GM23338 (cell line): ENCODE measurements at places on chromosomes 3 and 15. TPM values are rescaled to one million over a fixed set of nuclear protein-coding genes. Genes with fewer than 3 reads are reported as not detected.

The ZDHHC23 gene
- 14.5 and 14.8 TPM in 2 replicates for total RNA-seq

The RBP2 gene
- total RNA-seq: not detected in 2 replicates

The CHST13 gene
- total RNA-seq: 8.4 TPM in 2 replicates

The ZNF385D gene
- total RNA-seq: 2.4 and 2.7 TPM in 2 replicates

The FAM43A gene
- 3.3 and 6.4 TPM in 2 replicates for total RNA-seq

The BNC1 gene
- 1.1 and 1.6 TPM in 2 replicates for total RNA-seq

The GFM1 gene
- 54.7 and 59.9 TPM in 2 replicates for total RNA-seq

The CSTA gene
- total RNA-seq: not detected in 2 replicates

GRCh38 chr3:172012775-172013174 lies 26.6 kb upstream of the FNDC3B start:
- peaks cover 17% of the 10 kb centered on the region for H3K4me1 ChIP-seq
- H3K4me3 ChIP-seq: no peak overlapping the region
- H3K27me3 ChIP-seq: no peaks in the 10 kb centered on the region
- no peak for DNase-seq

DNA sequence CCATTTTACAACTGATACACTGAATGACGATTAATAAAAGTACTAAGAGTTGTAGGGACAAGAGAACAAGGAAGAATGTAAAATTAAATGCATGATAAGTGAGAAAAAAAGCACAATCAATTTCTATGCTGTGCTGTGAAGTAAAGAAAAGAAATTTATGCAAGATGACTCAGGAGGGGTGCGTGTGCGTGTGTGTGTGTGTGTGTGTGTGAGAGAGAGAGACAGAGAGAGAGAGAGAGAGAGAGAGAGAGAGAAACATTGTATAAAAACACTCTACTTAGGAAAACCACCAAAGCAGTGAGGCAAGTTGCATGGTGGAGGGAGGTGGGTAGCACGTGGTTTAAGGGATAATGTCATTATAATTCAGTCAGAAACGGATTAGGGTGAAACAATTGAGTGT lies 580.8 kb upstream of the ALCAM start:
- H3K27me3 ChIP-seq: no peaks in the 10 kb centered on the region
- H3K4me3 ChIP-seq: no peak overlapping the region
- no peak for DNase-seq
- H3K36me3 ChIP-seq: no peaks in the 10 kb centered on the region
- H3K4me1 ChIP-seq: no peaks in the 10 kb centered on the region

DNA sequence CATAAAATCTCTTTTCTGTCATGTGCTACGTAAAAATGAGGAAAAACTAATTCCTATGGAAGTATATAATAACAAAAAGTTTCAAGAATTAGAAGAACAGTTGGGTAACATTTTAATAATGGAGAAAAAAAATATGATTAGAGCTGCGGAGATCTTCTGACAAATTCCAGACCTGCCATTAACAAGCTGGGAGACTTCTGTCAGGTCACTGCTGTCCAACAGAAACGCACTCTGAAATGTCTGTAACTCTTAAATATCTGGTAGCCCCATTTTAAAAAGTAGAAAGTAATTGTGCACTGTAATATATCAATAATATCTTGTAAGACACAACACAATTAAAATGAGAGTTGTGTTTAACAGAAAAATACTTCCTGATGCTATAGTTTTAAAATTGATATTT lies 15.7 kb downstream of the GOLIM4 start:
- peaks cover 34% of the 10 kb centered on the region for H3K4me1 ChIP-seq
- H3K27me3 ChIP-seq: no peaks in the 10 kb centered on the region
- H3K36me3 ChIP-seq: no peaks in the 10 kb centered on the region
- no peak overlapping the region for H3K4me3 ChIP-seq
- DNase-seq: no peak

DNA sequence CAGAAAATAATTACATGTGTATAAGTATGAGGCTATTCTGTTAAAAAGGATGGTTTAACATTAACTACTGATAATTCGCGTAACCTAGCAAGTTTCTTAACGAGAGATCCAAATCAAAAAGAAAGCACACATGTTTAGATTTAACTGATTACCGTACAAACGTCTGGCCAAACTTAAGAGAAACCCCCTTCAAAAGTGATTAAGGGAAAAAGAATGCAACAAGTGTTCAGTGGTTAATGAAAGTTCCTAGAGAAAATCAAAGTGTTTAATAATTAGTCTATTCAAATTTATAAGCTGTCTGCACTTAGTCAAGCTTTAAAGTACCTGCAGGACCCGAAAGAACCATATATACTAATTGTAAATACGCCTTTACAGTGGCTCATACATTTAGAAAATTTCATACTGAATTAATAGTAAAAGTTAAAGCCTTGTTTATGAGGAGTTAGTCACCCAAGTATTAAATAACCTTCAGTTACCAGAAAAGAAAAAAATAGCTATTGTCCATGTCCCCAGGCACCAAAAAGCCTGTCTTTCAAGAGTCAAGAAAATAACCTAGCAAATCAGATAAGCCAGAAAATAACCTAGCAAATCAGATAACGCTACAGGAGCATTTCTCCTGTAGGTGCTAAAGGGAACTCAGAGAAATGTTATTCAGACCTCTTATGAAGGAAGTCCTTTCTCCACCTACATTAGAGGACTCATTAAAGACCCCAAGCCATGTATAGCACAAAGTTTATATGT lies 34.6 kb downstream of the ZNF589 start:
- H3K27me3 ChIP-seq: no peaks in the 10 kb centered on the region
- peaks cover 10% of the 10 kb centered on the region for H3K36me3 ChIP-seq
- no peak for DNase-seq
- peak overlapping the region; percentile 40; the same call in 1 of the 2 replicates for H3K27ac ChIP-seq
- H3K4me3 ChIP-seq: no peak overlapping the region

DNA sequence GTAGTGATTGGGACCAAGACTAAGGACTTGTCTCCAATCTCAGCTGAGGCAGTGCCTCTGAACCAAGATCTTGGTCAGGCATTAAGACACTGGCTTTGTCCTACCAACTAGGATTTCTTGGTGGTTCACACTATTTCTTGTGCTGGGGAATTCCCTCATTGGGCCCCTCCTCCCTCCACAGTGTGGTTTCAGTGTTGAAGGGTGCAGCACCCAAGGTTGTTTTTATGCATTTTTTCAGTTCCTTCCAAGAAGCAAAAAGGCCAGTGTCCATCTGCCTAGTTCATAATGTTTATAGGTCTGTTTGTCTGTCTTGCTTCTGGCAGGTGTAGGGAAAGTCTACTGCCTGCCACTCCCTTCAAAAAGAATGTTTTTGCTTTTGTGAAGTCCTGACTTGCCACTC lies 10.6 kb upstream of the ITPKA start:
- no peak overlapping the region for H3K4me3 ChIP-seq
- no peak for DNase-seq
- H3K27me3 ChIP-seq: no peaks in the 10 kb centered on the region

DNA sequence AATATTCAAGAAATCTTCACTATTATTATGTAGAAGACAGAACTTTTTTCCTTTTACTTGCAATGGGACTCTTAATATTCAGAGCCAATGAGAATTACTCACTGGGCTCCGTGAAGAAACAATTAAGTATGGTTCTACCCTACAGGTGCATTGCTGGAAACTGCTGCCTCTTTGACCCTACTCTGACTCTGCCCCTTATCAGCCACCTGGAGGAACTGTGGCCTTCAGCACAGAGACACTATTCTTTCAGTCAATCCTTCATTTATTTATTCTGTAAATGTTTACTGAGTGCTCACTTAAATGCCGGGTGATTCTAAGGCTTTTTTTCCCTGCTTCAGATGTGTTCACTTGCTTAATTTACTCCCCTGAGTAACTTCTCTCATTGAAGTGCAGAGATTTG lies 163.2 kb downstream of the SYNPR start:
- DNase-seq: no peak
- H3K27ac ChIP-seq: no peak overlapping the region
- peaks cover 73% of the 10 kb centered on the region for H3K4me1 ChIP-seq
- H3K36me3 ChIP-seq: no peaks in the 10 kb centered on the region

DNA sequence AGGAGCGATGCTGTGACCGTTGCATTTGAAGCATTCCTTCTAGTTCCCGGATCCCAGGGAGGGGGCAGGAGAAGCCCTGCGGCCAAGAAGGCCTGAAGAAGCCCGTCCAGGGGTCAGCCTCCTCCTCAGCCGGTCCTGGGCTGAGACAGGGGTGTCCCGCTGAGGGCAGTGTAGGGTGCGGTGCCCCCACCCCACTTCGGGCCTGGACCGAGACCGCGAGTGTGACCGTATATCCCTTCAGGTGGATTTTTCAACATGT lies 2.8 kb downstream of the OCA2 start:
- H3K27ac ChIP-seq: no peak overlapping the region
- peaks cover 97% of the 10 kb centered on the region for H3K27me3 ChIP-seq
- peak overlapping the region; percentile 74 for H3K4me3 ChIP-seq

DNA sequence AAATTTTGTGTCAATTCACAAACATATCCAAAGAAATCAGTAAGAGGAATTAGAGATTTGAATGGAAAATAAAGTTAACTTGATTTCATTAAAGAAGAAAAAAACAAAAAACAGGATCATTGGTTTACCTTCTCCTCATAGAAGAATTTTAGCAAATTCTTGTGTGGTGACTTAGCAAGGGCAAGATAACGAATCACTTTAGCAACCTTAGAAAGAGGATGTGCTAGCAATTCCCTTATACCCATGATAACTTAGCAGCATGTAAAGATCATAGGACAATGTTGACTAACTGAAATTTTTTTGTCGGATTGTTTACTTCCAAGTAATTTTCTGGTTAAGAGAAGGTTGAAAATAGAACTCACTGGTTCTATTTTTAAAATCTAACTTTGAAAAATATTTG lies 609.3 kb downstream of the GBE1 start:
- no peaks in the 10 kb centered on the region; the same call in 1 of the 2 replicates for H3K4me1 ChIP-seq
- H3K4me3 ChIP-seq: no peak overlapping the region
- H3K27ac ChIP-seq: no peak overlapping the region
- H3K27me3 ChIP-seq: no peaks in the 10 kb centered on the region
- no peaks in the 10 kb centered on the region for H3K36me3 ChIP-seq

GRCh38 chr3:13114811-13115575 lies 41.8 kb upstream of the IQSEC1 start:
- no peak for DNase-seq
- H3K4me1 ChIP-seq: no peaks in the 10 kb centered on the region
- no peak overlapping the region for H3K4me3 ChIP-seq
- no peaks in the 10 kb centered on the region for H3K27me3 ChIP-seq
- no peaks in the 10 kb centered on the region for H3K36me3 ChIP-seq

GRCh38 chr3:182138393-182138792 lies 426.7 kb downstream of the SOX2 start:
- H3K27me3 ChIP-seq: peaks cover 27% of the 10 kb centered on the region
- H3K36me3 ChIP-seq: no peaks in the 10 kb centered on the region
- DNase-seq: no peak

DNA sequence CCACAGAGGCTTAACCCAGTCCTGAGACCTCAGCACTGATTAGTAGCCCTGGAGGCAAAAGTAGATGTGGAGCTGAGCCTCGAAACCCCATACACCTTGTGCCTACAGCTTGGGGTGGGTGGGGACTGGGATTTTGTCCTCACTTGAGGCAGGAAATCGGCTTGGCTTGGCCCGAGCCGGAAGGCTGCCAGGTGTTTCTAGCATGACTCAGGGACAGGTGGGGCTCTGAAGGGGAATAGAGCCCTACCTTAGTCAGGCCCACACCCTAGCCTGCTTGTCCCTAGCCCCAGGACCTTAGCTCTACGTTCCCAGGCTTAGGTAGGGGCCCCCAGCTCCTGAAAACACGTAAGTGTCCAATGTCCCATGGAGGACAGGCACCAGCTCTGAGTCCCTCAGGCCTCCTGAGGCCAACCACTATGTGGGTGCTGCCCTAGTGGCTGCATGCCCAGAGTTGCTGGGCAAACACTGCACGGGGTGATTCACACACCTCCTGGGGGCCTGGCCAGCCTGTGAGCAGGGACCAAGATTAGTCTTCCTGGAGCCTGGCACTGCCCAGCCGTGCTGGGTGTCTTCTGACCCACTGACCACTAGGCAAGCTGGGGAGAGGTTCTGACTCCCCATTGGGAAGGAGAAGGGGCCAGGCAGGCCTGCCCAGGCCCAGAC lies 3.1 kb downstream of the MST1R start:
- H3K4me1 ChIP-seq: peaks cover 13% of the 10 kb centered on the region
- H3K27ac ChIP-seq: no peak overlapping the region
- DNase-seq: peak; percentile 30

GRCh38 chr15:97747342-97747741 lies 213.2 kb upstream of the ARRDC4 start:
- peak; percentile 43 for DNase-seq
- H3K27ac ChIP-seq: no peak overlapping the region

GRCh38 chr3:42680806-42681205 lies 4.5 kb upstream of the KLHL40 start:
- no peaks in the 10 kb centered on the region for H3K36me3 ChIP-seq
- H3K27ac ChIP-seq: no peak overlapping the region
- H3K4me1 ChIP-seq: no peaks in the 10 kb centered on the region

DNA sequence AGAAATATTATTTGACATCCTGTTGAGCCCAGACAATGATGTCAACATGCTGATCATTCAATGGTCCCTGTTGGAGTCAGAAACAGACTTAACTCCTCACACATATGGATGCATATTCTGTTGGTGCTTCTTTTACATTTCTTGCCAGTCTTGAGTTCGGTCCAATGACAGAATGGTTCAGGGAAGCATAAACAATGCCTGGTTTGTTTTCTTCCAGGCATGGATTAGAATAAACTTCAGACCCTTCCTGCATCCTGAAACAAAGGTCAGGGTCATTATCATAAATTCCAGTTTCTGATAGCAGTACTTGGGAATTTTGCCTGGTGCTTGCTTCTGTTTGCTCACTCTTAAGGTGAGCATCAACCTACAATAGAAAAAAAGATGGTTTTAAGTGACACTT lies 33.3 kb downstream of the BTLA start:
- H3K4me3 ChIP-seq: no peak overlapping the region
- H3K4me1 ChIP-seq: 0 out of 2 replicates have a peak, but pooled peaks cover 8% of the 10 kb centered on the region
- H3K27ac ChIP-seq: no peak overlapping the region
- DNase-seq: peak; percentile 47
- H3K36me3 ChIP-seq: no peaks in the 10 kb centered on the region
- H3K27me3 ChIP-seq: no peaks in the 10 kb centered on the region

GRCh38 chr3:69926385-69926784 lies 73.1 kb upstream of the SAMMSON start:
- no peak for DNase-seq
- H3K27ac ChIP-seq: no peak overlapping the region
- H3K36me3 ChIP-seq: no peaks in the 10 kb centered on the region
- no peaks in the 10 kb centered on the region for H3K4me1 ChIP-seq
